ENCODE measurements at places on chromosomes 3 and 15.
A peak's percentile ranks its signal among the peaks of the same experiment; 100 is the strongest.

DNA sequence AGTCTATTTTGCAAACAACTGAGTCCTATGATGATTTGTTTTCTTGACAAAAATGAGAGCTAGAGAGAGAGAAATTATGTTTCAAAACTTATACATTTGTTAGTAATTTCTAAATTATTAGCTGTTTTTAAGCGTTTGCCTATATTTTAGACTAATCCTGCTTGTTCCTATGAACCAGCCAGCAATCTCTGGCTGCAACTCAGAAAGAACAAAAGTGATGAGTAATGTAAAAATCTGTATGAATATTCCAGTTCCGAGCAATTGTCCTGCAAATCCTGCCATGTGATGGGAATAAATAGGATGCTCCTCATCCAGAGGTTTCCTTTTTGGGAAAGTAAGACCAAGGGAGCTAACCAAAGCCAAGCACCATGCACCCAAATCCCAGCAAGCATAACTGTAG is 228.3 kb upstream of the GBE1 start:
- DNase-seq: no peak

DNA sequence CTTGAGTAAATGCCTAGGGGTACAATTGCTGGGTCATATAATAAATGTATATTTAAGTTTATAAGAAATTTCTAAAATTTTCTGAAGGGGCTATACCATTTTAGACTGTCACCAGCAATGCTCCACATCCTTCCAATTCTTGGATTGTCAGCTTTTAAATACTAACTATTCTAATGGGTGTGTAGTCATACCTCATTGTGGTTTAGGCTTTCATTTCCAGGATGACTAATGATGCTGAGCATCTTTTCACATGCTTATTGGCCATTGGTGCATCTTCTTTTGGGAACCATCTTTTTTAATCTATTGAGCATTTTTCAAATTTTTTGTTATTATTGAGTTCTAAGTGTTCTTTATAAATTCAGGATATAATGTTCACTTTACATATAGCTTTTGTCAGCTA is 52.5 kb upstream of the CORO2B start:
- peak; percentile 27 for DNase-seq

- no peak for DNase-seq
Measured at GRCh38 chr15:55008421-55008820, 188.3 kb downstream of the RSL24D1 start.

DNA sequence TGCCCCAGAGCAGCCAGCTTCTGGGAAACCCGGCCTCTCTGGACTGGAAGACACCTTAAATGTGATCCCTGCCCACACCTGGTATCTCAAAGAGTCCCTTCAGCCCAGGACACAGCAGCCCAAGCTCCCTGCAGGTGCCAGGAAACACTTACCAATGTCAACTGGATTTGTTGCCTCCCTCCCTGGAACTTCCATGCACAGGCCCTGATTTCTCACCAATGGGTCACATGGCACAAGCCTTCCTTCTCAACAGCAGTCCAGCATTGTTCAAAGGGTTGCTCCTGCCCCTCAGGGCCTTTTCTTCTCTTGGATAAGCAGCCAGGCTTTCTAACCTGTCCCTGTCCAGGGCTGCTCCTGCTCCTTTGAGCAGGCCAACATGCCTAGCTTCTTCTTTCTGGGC is 31.6 kb downstream of the ANP32A start:
- DNase-seq: no peak

DNA sequence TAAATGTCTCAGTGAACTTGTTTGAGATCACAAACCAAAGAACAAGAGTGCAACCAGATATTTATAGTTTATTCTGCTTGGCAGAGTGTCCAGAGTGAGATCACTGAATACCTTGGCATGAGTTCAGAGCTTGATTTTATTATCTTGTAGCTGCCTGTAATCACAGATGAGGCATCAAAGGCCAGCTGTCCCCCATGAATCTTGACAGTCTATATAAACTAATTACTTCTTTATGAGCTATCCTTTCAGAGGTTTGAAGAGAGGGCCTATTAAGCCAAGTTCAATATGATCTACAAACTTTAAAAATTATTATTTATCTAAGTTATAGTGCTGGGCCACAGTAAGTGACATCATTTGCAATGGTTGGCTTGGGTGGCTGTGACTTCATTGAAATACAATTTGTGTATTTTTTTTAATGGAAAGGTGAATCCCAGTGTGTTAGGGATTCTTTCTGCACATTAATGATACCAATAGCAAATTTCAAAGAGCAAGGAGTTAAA is 251.5 kb downstream of the CLSTN2 start:
- peak; percentile 43 for DNase-seq
